ENCODE measurements at places on chromosomes 1 and 21. TPM values are rescaled to one million over a fixed set of nuclear protein-coding genes. Genes with fewer than 3 reads are reported as not detected.

The TRPM2 gene
- 0.89 TPM for total RNA-seq

The PRR9 gene
- not detected for total RNA-seq

The LEPROT gene
- total RNA-seq = 45.8 TPM

The SERTAD4 gene
- total RNA-seq = 6.3 TPM

The LRRC71 gene
- total RNA-seq = 0.53 TPM

All from muscle of leg (tissue), 16 donors.